OCI-M1 (cell line): ENCODE measurements at places on chromosomes 2 and 18.

DNA sequence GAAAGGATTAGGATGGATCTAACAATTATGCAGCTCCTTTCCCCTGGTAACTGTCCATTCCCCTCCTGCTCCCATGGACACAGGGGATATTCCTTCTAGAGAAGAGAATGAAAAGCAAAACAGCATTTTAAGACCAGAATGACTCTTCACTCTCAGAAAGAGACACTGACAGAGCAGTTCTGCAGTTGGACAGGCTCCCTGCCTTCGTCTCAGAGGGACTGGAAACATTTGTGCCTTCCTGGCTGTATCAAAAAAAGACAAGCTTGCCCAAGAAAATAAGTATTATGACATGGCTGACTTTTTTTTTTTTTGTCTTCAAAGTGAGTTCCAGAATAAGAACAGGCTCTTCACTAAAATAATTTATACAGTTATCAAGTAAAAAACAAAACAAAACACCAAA lies 9.5 kb downstream of the PID1 start:
- DNase-seq, result no peak

DNA sequence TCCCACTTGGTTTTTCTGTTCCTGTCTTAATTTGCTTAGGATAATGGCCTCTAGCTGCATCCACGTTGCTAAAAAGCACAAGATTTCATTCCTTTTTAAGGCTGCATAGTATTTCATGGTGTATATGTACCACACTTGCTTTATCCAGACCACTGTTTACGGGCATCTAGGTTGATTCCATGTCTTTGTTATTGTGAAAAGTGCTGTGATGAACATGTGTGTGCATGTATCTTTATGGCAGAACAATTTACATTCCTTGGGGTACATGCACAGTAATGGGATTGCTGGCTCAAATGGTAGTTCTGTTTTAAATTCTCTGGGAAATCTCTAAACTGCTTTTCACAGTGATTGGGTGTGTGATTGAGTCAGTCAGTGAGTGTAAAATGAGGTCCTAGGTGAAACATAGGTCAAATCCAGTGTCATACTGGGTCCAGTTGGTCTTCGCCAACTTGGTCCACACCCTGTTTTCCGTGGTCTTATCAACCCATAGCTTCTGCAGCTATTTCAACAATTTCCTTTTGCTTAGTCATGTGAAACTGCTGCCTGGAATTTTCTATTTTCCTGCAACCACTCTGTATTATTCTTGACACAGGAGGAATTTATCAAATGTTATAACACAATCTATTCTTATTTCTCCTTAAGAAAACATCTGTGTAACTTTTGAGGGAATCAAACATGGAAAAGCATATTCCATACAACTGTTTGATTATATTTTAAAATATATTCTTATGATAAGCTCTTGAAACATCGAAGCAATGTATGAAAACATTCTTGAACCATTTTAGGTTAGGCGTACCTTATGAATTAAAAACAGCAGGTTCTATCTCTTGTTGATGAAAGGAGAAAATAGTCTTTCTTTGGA lies 82.9 kb downstream of the ADCYAP1 start:
- DNase-seq, result peak; percentile 88

- DNase-seq, result no peak
These were observed 222.8 kb downstream of the NAPG start for GRCh38 chr18:10748641-10749040.

- no peak for DNase-seq
These were observed 4.9 kb upstream of the CHN1 start for GRCh38 chr2:175009917-175010621.

DNA sequence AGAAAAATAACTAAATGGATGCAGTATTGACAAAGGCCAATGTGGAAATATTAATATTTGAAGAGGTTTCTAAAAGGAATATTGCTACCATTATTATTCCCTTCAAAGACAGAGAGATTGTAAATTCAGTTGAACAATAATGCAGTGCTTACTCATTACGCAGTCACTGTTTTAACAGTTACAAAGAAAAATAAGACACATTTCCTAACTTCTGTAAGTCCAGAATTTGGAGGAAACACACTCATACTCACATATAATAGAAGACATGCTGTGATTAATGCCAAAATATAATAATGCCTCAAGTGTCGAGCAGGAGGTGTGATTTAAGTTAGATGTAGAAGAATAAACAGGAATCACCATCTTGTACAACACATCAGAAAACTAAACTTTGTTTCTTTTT lies 389.2 kb downstream of the FBXO15 start:
- no peak for DNase-seq

GRCh38 chr18:40380686-40381439 lies 1574.2 kb upstream of the PIK3C3 start:
- DNase-seq, result no peak

DNA sequence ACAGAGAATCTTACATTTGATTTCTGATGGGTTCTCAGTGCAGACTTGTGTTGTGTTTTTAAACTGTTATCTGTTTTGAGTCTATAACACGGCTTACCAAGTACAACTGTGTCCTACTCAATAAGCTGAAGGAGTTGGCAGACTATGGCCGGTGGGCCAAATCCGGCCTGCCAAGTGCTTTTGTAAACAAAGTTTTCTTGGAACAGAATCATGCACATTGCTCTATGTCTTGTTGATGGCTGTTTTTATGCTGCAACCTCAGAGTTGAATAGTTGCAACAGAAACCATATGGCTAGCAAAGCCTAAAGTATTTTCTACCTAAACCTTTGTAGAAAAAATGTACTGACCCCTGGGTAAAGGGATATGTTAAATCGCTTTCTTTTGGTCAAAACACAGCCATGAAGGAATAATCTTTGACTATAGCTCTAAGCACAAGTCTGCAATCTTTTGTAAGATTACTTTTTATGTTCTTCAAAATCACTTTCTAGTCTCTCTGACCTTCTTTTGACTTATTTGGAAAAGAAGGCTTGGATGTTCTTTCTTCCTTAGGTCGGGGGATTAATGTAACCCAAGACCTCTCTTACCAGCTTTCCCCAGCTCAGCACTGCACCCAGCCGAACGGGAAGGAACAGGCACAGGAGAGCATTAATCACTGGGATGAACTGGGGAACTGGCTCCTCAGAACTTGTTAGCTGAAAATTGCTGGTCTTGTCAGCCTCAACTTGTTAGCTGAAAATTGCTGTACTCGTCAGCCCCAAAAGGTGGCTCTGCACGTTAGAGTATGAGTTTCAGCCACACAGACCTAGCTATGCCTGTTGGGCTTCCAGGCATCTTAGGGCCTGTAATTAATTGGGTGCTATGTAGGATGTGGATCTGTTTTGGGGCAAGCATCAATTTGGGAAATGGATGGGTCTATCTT lies 75.4 kb downstream of the CD8B2 start:
- DNase-seq, result no peak

DNA sequence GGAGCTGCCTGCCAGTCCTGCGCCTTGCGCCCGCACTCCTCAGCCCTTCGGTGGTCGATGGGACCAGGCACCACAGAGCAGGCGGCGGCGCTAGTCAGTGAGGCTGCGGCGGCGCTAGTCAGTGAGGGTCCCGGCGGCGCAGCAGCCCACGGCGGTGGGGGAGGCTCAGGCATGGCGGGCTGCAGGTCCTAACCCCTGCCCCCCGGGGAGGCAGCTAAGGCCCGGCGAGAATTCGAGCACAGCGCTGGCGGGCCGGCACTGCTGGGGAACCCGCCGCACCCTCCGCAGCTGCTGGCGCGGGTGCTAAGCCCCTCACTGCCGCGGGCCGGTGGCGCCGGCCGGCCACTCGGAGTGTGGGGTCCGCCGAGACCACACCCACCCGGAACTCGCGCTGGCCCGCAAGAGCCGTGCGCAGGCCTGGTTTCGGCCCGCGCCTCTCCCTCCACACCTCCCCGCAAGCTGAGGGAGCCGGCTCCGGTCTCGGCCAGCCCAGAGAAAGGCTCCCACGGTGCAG lies 867.4 kb downstream of the DSC3 start:
- DNase-seq, result no peak

DNA sequence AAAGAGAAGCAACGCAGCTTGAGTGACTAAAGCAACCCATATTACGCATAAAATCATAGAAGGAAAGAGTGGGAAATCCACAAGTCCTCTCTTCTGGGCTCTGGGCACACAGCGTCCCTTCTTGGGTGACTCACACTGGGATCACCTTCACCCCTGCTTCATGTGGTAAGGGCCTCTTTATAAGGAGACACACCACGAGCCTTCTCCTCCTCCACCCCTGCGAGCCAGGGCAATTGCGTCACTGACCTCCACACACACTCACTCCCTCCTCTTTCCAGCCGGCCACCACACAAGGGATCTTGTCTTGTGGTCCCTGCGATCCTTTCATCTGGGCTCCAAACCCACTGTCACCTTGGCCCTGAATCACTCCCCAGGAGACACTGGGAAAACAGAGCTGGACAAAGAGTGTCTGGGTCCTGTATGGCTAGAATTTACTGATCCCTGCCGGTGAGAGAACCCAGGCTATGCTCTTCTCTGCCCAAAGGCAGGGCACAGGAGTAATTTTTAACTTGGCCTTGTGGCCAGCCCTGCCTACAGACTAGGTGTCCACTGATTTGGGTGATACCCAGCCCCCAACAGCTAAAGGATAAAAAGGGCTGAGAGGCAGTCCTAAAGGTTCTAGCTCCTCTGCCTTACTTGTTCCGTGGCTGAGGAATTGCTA lies 35.3 kb downstream of the NHEJ1 start:
- peak; percentile 95 for DNase-seq

DNA sequence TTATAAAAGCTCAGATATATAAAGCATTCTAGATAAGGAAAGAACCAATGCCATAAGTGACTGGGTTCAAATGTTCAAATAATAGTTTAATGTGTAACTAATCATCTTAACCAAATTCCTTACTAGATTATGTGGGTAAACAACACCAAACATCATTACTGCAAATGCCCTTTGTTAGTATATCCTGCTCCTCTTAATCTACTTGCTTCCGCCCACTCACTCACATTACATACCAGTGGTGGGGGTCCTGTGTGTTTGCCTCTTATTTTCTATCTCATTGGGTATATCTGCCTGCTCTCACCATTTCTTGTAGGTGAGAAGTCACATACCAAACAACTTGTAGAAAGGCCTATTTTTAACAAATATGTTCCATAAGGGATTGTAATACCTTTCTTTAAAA lies 562.1 kb downstream of the NRXN1 start:
- DNase-seq, result no peak

DNA sequence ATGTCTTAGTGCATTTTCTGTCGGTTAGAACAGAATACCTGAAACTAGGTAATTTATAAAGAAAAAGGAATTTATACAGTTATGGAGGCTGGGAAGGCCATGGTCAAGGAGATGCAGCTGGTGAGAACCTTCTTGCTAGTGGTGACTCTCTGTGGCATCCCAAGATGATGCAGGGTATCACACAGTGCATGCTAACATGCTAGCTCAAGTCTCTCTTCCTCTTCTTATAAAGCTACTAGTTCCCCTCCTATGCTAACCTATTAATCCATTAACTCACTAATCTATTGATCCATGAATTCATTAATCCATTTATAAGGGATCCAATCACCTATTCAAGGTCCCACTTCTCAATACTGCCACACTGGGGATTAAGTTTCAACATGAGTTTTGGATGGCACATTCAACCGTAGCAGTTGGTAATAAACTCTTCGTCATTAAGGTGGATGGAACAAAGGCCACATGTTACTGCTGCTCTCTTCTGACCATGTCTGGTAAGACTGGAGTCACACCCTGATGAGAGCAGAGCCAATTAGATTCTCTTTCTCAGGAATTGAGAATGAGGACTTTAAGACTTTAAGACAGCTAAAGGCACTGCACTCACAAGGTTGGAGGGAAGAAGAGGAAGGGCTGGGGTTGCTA lies 211.6 kb upstream of the SMAD7 start:
- DNase-seq, result peak; percentile 32

DNA sequence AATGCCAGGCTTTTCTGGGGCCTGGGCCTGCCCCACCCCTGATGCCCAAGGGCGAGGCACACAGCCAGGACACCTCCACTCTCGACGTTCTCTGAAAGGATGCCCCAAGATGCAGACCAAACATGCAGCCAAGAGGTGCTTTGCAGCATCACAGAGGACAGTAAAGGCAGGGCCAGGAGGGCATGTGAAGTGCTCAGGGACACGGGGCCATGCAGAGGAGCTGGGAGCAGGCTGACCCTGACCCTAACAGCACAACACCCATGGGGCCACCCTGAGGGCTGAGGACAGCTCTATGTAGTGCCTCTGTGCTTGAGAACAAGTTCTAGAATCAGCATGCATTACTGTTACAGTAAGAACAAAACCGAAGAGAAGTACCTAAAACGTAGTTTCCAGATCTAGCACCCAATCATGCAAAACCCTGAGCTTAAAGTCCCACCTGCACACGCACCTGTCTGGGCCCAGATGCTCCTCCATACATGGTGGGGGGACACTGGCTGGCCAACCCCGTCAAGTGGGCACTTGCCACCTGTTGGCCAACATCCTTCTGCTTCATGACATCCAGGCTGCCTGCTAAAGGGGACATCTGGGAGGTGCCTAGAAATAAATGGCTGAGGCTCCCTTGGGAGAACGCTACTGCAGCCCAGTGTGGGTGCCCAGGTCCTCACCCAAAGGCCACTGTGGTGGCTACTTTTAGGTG lies 15.4 kb downstream of the HS6ST1 start:
- no peak for DNase-seq

GRCh38 chr2:164054651-164055050 lies 318.8 kb upstream of the FIGN start:
- no peak for DNase-seq

- no peak for DNase-seq
These were observed 118.9 kb downstream of the LCLAT1 start for GRCh38 chr2:30565851-30566358.

GRCh38 chr18:63073481-63073880 lies 246.1 kb downstream of the BCL2 start:
- DNase-seq, result peak; percentile 51

DNA sequence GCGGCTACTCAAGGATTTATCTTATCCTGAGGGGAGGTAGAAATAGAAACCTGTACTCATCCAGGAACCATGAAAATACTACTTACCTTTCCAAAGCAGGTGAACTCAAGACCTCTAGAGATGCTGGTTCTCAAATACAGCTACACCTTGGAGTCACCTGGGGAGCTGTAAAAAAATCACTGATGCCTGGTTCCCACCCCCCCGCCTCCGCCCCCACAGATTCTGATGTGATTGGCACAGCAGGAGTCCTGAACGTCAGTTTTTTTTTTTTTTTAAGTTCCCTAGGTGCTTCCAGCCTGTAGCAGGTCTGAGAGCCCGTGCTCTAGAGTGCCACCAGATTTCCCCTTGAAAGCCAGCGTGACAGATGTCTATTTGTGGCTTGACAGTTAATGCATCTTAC lies 113.6 kb downstream of the MRO start:
- DNase-seq, result no peak

- no peak for DNase-seq
These were observed 258.3 kb upstream of the SOX11 start for GRCh38 chr2:5433855-5434254.

DNA sequence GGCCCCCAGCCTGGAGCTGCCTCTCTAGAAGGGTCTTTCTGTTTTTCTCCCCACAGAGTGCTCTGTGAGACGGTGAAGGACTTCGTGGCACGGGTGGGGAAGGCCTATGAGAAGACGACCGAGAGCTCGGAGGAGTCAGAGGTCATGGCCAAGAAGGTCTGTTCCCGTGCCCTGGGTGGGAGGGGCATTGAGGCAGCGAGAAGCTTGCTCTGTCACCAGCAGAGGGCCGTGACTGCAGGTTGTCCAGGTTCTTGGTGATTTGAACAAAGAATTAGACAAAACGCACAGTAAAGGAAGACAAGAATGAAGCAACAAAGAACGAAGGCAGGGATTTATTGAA lies 93.9 kb downstream of the DGKD start:
- DNase-seq, result peak; percentile 64

- no peak for DNase-seq
These were observed 37.1 kb downstream of the MBD2 start for GRCh38 chr18:54187372-54187771.
